GM12892 (cell line): ENCODE measurements at places on chromosomes 5 and 9.

DNA sequence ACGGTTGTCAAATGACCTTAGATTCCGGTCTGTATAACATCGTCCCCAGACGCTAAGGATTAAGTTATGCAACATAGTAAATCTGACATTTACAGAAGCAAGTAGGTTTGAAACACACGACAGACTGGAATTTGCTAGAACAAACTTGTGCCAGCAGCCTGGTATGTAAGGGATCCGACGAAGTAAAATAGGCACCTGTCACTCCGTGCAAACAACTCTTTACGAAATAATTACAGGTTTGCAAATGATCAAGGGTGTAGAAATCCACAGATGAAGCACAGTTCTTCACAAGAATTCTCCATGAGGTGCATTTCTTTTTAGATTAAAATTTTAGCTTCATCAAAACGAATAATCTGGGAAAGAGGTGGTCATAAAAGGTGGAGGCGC is 508 bp downstream of the MOCS2 start:
- DNase-seq, result no peak

DNA sequence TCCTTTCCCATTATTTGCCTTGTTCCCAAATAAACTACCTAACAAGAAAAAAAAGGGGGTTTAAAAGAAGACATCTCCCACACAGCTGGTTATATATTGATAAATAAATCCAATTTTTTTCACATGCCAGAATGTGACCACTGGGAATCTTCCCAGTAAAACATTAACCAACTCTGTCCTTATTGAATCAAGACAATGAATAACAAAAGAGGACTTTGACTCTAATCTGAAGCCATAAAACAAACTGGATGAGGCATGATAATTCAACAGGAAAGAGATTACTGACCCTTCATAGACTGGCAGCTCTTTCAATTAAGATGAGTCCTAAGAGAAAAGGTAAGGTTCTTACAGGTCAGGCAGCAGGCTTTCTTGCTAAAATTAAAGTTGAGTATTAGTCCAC is 165.8 kb upstream of the CDH6 start:
- no peak for DNase-seq

DNA sequence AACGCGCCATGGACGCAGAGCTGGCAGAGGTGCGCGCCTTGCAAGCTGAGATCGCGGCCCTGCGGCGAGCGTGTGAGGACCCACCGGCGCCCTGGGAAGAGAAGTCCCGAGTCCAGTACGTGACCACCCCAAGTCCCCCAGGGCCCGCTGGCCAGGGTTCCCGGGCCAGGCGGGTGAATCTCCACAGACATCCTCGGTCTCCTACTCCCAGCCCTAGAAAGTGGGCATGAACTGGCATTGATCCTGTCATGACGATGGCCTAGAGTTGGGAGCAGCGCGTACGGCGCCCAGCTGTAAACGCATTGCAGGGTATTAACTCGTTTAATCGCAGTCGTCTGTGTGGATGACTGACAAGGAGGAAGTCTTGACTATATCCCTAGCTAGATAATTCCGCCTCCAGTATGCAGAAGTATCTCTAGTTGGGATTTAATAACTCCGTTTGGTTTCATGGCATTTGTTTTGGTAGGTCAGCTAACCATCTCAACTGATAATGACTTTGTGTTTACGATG is 293 bp downstream of the CENPP start:
- no peak for DNase-seq

GRCh38 chr5:14708551-14708950 is 44.0 kb downstream of the OTULIN start:
- no peak for DNase-seq

- DNase-seq, result no peak
These were observed 19.7 kb downstream of the WWC1 start for GRCh38 chr5:168311061-168311566.

GRCh38 chr5:143222287-143223231 is 180.9 kb downstream of the NR3C1 start:
- no peak for DNase-seq

DNA sequence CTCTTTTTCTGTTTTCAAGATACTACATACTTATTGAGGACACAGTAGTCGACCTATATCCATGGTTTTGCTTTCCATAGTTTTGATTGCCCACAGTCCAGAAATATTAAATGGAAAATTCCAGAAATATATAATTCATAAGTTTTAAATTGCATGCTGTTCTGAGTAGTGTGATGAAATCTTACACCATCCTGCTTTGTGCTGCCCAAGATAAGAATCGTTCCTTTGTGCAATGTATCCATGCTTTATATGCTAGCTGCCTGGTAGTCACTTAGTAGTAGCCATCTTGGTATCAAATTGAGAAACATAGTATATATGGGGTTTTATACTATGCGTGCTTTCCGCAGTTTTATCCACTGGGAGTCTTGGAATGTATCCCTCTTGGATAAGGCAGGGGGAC is 59.0 kb downstream of the CWC27 start:
- DNase-seq, result no peak

DNA sequence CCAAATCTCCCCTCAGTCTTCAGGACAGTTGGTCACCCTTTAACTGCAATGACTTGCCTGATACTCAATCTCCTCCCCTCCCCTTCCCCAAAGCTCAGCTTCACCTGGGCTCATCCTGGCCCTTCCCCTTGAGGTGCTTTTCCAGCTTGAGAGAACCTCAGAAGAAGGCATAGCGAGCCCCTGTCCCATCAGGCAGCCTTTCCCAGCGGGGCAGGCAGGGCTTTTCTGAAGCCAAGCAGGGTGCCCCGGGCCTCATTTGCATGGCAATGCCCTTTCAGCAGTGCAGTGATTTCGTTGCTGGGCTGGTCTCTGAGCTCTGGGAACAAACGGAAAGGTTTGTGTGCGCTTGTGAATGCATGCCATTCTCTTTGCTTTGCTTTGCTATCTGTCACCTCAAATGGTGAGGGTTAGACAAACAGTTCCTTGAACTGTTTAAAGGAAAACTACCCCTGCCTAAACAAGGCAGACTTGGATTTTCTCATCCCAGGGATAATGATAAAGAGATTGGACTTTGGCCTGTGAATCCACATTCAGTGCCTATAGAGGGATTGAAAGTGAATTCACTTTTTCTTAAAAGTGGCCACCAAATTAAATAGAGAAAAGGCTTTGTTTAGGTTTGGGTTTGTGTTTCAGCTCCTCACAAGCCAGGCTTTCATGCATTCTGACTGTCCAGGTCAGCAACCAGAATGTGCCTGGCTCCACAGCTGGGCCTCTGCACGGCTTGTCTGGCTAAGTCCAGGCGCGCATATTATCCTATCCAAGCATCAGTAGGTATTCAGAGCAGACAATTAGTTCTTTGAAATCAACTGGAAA is 165.3 kb downstream of the ZNF608 start:
- DNase-seq, result no peak

GRCh38 chr5:34831303-34831702 is 7.7 kb upstream of the TTC23L start:
- no peak for DNase-seq
